Non-pigmented ciliary epithelial cell (primary cell): ENCODE measurements at places on chromosomes 1 and 21.
A peak's percentile ranks its signal among the peaks of the same experiment; 100 is the strongest.

DNA sequence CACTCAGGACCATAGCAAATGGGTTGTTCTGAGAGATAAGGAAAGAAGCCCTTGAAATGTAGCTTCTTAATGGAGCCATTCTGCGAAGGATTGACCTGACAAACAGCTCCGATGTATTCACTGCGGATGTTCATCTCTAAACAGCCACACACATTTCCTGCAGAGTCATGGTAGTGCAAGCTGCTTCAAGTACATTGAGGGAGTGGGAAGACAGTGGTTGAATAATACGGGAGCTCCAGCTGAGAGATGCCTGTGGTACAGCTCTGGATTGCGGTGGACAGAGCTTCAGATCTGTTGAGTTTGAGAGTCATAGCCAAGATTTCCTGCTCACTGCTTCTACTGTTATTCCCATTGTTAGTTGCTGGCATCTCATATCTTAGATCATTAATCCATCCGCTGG lies 86.6 kb downstream of the ZBTB18 start:
- no peak for DNase-seq

GRCh38 chr1:209703834-209704504 lies 677 bp upstream of the HSD11B1 start:
- no peak for DNase-seq

DNA sequence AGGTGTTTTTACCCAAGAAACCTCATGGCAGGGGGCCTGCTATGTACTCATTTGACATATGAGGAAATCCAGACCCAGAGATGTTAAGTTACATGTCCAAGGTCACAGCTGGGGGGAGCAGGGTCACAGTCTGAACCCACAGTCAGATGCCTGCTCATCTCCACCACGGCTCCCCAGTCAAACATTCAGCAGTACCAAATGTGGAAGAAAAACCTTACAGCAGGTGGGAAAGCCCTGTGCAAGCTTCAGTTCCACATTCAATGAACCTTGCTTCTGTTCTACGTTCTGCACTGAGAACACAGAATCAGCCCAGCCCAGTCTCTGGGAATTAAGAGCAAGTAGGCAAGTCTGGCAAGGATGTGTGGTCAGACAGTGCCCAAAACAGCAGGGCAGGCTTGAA lies 35.2 kb downstream of the LRP8 start:
- no peak for DNase-seq

DNA sequence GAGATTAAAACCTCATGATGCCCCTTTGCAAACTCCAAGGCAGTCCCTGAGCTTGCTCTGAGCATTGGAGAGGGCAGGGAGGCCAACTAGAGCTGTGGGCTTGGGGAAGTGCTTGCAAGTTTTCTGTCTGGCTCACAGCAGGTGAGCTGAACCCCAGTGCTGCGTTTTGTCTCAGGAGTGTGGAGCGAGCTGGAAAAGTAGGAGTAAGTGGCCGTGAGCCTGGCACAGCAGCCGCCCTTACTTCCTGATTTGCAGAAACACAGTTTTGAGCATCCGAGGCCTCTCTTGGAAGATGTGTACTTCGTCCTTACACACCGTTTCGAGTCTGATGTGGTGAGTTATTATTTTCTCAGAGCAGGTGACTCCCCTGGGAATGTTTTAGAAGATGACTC lies 221.2 kb upstream of the C1orf174 start:
- no peak for DNase-seq

DNA sequence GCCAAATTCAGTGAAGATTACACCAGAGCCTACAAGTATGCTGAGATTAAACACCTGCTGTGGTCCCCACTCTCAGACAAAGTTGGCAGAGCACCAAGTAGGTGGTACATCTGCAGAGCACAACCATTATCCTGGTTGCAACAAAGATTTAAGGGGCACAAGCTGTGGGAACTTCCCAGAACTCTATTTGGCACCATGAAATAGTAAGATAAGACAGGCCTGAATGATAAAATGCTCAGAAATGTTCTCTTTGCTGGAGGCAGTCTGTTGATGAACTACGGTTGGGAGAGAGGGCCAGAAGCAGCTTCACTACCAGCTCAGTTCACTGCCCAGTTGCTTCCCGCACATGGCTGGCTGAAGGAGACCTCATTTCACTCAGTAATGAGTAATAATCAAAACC lies 19.9 kb downstream of the RPL5 start:
- no peak for DNase-seq

GRCh38 chr1:6360117-6360496 lies 33.5 kb downstream of the ACOT7 start:
- DNase-seq: no peak

GRCh38 chr1:11749203-11749689 lies 12.7 kb upstream of the C1orf167 start:
- no peak for DNase-seq

DNA sequence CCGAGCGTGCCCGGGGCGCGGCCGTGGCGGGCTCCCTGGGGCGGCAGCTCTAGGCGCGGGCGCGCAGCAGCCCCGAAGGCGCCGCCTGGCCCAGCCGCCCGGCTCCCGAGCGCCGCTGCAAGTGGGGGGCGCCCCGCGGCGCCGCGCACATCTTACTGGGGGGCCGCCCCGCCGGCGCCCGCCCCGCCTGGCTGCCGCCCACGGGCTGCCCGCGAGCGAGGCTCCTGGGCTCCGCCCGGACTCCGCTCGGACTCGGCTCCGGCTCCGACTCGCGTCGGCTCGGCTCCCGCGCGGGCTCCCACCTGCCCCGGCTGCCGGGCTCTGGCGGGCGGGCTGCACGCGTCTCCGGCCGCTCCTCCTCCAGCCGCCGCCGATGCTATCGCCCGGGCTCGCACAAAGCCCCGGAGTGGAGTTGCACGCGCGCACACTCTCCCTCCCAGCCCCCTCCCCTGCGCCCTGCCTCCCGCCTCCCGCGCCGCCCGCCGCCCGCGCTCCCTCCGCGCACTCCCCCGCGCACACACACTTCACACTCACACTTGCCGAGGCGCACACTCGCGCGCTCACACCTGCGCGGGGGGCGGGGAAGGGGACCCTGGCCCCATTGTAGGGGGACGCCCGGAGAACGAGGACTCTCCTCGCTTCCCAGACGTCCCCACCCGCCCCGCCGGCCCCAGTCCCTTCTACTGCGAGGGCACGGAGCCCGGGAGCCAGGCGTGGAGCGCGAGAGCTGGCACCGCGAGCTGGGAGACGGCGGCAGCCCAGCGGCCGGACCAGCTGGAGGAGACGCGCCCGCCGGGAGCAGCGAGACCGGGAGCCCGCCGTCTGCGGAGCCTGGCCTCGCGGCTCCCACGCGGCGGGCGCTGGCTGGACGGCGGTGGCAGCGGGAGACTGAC lies at the start of gene GRIK3:
Gene GRIK3, minus strand, starts transcription at position 395 of the 893 bp plus-strand sequence. CDS start 407 bp downstream, outside the sequence.
- DNase-seq: no peak

DNA sequence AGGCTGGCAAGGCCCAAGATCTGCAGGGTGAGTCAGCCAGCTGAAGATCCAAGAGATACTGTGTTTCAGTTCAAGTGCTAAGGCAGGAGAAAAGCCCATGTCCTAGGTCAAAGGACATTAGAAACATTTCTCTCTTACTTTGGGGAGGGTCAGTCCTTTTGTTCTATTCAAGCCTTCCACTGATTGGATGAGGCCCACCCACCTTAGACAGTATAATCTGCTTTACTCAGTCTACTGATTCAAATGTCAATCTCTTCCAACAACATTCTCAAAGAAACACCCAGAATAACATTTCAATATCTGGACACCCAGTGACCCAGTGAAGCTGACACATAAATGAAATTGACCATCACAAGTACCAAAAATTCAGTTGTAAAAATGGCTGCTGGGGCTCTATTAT lies 367.8 kb upstream of the ZP4 start:
- no peak for DNase-seq

DNA sequence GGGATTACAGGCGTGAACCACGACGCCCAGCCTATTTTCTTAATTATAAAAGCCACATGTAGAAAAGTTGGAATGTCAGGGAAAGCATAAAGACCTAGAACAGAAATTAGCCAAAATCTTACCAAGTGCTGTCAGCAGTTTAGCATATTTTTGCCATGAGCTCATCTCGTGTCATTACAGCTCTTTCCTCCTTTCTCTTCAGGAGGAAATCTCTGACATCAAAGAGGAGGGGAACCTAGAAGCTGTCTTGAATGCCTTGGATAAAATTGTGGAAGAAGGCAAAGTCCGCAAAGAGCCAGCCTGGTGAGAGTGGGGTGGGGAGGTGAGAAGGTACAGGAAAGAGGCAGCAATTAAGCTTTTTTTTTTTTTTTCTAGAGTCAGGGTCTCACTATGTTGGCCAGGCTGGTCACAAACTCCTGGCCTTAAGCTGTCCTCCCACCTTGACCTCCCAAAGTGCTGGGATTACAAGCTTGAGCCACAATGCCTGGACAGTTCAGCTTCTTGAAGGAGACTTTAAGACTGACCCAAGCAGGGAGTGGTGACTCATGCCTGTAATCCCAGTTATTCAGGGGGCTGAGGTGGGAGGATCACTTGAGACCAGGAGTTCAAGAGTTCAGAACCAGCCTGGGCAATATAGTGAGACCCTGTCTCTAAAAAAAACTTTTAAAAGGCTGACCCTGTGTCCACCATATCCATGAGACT lies 8.4 kb upstream of the BGLAP start:
- DNase-seq: peak; percentile 59

- no peak for DNase-seq
Measured at GRCh38 chr1:157785248-157785647, 8.3 kb upstream of the FCRL2 start.

- DNase-seq: no peak
Measured at GRCh38 chr1:32718036-32718435, 15.5 kb upstream of the SYNC start.

DNA sequence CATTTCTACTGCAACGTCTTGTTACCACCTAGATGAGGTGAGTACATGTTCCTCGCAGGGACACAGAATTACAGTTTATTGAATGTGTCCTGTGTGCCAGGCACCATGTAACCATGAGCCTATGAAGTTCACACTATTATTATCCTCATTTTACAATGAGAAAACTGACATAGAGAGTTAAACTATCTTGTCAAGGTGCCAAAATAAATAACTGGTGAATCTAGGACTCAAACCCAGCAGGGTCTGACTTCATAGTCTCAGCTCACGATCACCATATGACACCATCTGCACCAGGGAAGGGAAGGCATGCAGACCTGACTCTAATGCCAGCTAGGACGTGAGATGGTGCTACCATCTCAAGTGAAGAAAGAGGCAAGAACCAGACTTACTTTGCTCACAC lies 2.4 kb downstream of the SELE start:
- no peak for DNase-seq

DNA sequence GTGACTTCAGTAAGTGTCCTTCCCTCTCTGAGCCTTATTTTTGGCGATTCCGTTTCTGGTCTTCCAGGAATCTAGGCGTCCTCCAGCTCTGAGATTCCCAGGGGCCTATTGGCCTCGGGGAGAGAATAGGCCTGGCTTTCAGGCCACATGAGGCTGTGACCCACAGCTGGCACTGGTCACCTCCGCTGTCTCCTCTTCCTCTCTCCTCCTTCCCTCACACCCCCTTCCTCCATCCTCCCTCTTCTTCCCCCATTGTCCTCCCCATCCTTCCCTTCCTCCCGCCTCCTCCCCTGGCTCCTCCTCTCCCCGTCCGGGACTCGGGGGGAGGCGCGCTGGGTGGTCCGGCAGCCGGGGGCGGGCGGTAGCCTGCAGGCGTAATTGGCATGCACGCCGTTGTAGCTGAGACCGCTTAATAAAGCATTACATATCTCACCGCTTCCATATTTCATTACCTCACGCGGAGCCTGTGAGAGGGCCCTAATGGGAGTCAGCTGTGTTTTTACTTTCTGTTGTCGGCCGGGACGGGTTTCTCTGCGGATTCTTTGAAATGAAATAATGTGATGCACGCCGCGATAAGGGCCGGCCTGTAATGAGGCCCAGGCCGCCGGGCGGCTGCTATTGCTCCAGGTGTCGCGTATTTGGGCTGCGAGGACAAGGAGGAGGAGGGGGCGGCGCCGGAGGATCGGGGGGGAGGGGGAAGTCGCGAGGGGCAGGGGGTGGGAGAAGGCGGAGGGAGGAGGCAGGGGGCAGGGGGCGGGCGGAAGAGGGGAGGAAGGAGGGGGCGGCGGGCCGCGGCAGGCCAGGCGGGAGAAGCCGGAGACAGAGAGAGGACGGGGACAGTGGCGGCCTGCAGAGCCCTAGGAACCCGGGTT lies 95.3 kb downstream of the FOXD2 start:
- peak; percentile 36 for DNase-seq

GRCh38 chr1:212536586-212536985 lies 72.0 kb upstream of the ATF3 start:
- DNase-seq: no peak

- no peak for DNase-seq
Measured at GRCh38 chr1:11944358-11944931, 9.9 kb downstream of the PLOD1 start.

DNA sequence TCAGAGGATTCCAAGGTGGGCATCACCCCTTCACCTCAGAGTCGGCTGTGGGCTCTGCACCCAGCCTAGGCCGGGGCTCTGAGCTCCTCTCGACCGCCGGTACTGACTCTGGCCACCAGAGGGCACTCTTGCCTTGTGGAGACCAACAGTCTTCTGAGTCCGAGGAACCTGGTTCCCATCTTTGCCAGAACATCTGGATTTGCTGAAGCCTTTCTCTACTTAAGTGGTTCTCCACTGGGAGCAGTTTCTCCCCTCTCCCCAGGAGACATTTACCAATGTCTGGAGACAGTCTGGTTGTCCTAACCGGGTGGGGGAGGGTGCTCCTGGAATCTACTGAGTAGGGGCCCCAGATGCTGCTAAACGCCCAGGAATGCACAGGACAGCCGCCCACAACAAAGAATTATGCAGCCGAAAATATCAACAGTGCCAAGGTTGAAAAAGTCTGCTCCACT lies 9.4 kb downstream of the ETV3L start:
- DNase-seq: peak; percentile 40

GRCh38 chr1:219271818-219272535 lies 98.3 kb downstream of the LYPLAL1 start:
- DNase-seq: no peak

DNA sequence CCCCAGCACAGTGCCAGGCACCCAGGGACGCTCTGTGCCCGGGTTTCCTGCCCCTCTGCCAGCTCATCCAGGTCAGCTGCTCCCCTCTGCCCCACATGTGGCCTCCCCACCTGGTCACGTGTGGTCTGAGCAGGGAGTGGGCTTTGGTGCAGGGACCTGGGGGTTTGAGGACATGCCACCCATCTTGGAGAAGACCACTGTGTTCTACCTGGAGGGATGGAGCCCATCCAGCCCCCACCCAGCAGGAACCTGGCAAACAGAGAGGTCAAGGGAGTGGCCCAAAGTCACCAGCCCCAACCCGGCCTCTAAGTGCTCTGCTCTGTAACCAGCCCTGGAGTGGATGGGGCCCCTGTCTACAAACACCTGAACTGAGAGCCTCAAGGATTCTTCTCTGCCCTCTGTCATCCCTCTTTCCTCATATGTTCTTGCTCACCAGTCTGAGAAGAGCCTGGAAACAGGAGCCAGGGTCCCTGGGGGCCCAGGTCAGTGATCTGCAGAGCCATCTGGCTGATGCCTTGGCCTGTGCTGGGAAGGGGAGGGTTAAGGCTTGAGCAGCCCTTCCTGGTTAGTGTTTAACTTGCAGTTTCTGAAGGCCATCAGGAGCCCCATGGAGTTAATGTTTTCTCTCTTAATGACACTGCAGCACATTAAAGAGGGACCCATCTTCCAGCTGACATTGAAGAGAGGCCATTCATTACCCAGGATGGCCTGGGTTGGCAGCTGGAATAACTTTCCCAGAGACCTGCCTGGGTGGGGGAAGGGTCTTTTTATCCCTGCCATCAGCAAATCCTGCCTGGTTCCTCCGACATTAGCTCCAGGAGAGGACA lies 235.4 kb downstream of the PTPRU start:
- DNase-seq: no peak

- no peak for DNase-seq
Measured at GRCh38 chr1:38475624-38476005, 384.0 kb downstream of the RRAGC start.

GRCh38 chr1:26340047-26340481 lies 13.9 kb downstream of the CRYBG2 start:
- DNase-seq: no peak

GRCh38 chr1:200542162-200542561 lies 78.4 kb downstream of the KIF14 start:
- DNase-seq: no peak
